CD8-positive, alpha-beta memory T cell (primary cell): ENCODE measurements at places on chromosomes 7 and 10. TPM values are rescaled to one million over a fixed set of nuclear protein-coding genes. Genes with fewer than 3 reads are reported as not detected.

The PLXNA4 gene
- total RNA-seq, result 0.02 TPM

The GOLGA7B gene
- 0.44 TPM for total RNA-seq

- DNase-seq, result no peak
Observed at GRCh38 chr7:94160719-94161435, 156.7 kb upstream of the BET1 start.

The CLEC2L gene
- total RNA-seq, result not detected
